ENCODE measurements at places on chromosomes 2 and 18.
A peak's percentile ranks its signal among the peaks of the same experiment; 100 is the strongest.

- DNase-seq, result no peak
These were observed 18.0 kb downstream of the MBP start for GRCh38 chr18:77114415-77115191.

DNA sequence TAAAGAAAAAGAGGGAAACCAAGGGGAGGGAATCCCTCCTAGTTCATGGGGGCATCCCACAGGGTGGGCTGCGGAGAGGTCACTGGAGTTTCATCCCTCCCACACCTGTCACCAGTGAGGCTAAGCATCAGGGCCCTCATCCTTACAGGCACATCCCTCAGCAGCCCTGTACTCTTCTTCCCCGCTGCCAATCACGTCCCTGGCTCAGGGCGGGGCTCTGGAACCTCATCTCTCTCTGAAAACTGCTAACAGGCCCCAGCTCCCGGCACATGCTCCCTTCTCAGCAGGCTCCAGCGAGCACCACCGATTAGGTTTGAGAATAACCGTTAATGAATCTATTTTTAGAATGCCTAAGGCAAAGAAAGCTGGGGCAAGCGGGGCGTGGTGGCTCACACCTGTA, 13.0 kb downstream of the UXS1 start:
- no peak for DNase-seq

DNA sequence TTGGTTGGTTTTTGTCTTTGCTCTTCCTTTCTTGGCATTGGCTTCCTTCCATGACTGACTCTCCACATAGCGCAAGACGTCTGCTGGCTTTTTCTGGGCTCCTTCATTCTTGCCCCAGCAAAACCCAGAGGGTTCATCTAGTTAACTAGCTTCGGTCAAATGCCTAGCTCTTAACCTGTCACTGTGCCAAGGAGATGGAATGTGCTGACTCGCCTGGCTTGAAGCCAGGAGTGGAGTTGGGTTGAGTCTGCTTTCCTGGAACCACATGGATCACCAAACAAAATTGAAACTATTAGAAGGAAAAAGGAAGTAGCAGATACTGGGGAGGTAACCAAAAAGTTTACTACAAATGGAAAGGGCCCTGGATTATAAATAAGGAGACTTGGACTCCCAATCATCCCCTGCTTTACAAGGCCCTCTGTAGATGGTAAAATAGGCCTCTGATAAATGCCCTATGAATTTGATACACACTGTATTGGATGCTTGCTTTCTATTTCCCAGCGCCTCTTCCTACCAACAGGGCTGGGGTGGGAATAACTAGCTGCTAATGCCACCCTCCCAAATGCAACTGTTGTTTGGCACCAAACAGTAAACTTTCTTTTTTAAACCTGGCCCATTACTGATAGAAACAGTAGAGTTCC, 11.3 kb downstream of the MALT1 start:
- DNase-seq, result peak; percentile 70

DNA sequence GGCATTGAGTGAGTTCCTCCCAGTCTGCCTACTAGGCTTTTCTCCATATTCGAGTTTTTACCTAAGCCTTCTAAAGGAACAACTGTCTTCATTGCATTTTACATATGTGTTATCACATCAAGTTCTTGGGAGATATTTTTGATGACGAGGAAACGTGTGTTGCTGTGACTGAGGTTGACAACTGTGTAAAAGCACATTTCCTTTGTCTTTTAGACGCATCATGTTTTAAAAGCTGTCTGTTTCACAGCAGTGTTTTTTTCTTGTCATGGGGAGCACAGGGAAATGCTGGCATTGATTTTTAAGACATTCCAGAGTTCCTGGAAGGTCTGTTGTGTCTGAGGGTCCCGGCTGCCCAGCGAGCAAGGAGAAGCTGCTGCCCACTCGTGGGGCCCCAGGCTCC, 381.8 kb downstream of the DCDC2C start:
- no peak for DNase-seq

- no peak for DNase-seq
These were observed 17.6 kb downstream of the IFT172 start for GRCh38 chr2:27471961-27472360.

DNA sequence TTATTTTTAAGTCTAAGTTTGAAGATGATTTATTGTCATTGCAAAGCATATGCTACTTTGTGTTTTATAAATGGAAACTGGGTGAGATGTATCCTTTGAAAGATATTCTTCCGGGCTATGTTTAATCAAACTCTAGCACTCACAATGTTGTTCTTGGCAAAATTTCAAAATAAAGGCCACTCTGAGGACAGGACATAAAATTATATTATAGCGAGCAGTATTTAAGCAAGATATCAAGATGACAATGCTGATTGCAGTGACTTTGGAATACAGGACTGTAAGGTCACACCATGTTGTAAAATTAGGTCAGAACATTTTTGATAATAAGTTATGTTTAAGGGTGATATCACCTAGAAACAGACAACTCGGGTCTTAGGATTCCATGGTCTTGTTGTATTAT, 14.2 kb downstream of the RPRM start:
- no peak for DNase-seq

DNA sequence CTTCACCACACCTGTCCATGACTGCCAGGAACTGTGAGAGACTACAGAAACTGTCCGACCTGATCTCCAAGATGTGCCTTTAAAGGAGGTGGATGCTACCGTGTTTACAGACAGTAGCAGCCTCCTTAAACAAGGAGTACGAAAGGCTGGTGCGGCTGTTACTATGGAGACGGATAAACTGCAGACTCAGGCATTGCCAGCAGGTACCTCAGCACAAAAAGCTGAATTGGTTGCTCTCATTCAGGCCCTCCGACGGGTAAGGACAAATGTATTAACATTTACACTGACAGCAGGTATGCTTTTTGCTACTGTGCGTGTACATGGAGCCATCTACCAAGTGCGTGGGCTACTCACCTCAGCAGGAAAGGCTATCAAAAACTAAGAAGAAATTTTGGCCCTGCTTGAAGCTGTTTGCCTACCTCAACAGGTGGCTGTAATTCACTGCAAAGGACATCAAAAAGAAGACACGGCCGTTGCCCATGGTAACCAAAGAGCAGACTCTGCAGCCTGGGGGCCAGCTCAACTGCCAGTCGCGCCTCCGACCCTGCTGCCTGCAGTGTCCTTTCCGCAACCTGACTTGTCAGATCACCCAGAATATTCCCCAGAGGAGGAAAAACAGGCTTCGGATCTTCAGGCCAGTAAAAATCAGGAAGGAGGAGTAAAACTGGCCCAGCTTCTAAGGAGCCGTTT, 30.9 kb downstream of the SKA1 start:
- DNase-seq, result no peak

DNA sequence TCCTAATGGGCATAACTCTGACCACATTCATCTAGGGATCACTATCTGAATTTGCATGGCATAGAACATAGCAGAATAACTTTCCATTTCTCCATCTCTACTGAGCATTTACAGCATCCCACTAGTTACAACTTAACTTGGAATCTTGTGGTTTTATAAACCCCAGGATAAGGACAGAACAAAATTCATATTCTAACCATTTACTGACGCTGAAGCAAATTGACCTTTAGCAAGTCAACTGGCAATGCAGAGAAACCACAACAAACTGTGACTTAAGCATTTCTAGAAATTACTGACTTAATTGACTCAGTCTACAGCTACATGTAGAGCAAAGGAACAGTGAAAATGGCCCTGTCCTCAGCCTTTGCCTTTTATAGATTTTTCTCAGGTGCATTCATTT, 61.2 kb downstream of the DCC start:
- DNase-seq, result no peak

GRCh38 chr18:29154196-29154757, 977.3 kb upstream of the CDH2 start:
- no peak for DNase-seq

DNA sequence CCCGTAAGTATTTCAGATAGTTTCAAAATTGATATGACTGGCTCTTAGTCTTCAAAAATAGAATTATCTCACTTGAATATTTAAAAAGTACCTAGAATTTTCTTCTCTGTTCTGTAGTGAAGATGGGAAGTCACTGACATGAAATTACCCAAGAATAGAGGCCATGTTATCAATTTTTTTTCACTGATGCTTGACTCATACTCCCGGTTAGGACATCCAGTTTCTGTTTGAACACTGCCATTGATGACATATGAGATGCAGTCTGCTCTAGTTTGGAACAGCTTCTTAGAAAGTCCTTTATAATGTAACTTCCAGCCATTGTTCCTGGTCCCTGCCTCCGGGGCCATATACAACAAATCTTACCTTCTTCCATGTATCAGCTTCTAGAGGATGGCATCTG, 26.0 kb downstream of the MAP3K20 start:
- no peak for DNase-seq

DNA sequence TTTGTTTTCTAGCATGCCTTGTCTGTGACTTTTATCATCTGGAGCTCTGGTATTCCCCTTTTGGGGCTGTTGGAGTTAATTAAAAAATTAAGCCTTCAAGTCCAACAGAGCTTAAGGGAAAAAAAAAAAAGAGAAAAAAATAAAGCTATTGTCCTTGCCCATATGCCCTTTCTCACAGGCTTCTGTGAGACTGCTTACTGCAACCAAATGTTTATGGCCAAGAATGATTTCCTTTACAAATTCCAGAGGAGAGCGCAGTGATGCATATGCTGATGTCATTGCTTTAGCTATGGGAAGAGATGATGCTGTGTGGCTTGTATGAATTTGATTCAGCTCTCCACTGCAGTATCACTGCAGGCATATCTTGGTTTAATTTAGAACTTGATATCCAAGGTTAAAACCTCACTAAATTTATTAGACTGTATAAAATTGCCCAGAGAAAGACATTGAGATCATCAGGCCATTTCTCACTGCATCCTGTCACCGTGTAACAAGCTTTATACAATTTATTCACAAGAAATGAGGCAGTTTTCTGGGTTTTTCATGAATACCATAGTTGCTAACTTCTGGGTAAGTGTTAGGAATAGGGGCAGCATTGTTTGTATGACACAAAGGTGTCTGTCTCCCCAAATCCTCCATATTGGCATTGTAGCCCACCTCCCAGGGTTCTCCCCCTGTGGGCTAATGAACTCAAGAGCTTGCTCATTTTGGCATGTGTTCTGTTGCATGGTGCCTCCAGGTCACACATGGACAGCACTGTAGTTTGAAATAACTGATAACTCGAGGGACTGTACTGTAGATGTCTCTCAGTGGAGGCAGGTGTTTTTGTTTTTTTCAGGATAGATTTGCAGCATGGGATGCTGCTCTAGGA, 85.0 kb downstream of the TANC1 start:
- DNase-seq, result no peak

Measured in HTR-8/SVneo (cell line).